ENCODE measurements at places on chromosomes 3 and 15. TPM values are rescaled to one million over a fixed set of nuclear protein-coding genes. Genes with fewer than 3 reads are reported as not detected.

- no peaks in the 10 kb centered on the region for H3K27me3 ChIP-seq
- no peak for DNase-seq
- H3K27ac ChIP-seq, result no peak overlapping the region
- H3K4me1 ChIP-seq, result no peaks in the 10 kb centered on the region
- no peaks in the 10 kb centered on the region for H3K36me3 ChIP-seq
Observed at GRCh38 chr15:74274470-74275038, 38.4 kb downstream of the CCDC33 start.

The VGLL3 gene
- total RNA-seq, result 7.3 TPM

- no peak overlapping the region for H3K27ac ChIP-seq
- no peaks in the 10 kb centered on the region for H3K36me3 ChIP-seq
- H3K4me3 ChIP-seq, result no peak overlapping the region
- H3K27me3 ChIP-seq, result no peaks in the 10 kb centered on the region
- no peak for DNase-seq
- H3K4me1 ChIP-seq, result no peaks in the 10 kb centered on the region
Observed at GRCh38 chr15:55230051-55230670, 33.4 kb upstream of the RSL24D1 start.

The ARPP21 gene
- total RNA-seq, result not detected

The CYP1A1 gene
- 1.4 TPM for total RNA-seq

The ATP10A gene
- 0.97 TPM for total RNA-seq

The SMAD6 gene
- total RNA-seq, result 11.9 TPM

DNA sequence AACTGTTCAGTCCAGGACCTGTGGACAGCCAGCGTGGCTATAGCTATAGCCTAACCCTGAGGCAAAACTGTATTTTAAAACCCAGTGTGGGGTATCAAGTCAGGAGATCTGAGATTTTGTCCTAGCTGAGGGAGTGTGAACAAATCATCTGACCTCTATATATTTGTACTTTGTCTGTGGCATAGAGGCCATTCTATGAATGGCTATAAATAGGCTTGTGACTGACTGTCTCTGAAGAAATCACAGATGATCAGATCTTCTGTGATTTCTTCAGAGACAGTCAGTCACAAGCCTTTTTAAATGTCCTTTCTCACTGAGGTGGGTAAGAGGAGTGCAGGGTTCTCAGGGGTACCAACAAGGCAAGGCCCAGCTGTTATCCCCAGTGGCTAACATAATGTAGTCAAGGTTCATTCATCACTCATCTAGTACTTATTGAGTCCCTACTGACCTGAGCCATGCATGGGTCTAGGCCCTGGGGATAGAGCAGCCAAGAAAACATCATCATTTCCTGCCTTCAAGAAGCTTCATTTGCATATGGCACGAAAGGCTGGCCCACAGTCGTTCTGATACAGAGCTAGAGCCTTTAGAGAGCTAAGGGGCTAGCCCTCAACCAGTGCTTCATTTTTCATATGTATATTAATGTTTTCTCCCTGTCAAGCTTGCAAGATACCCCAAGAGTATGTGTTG lies 53.3 kb downstream of the TIPARP start:
- no peaks in the 10 kb centered on the region for H3K4me1 ChIP-seq
- no peaks in the 10 kb centered on the region for H3K36me3 ChIP-seq
- peak; percentile 16 for DNase-seq
- no peaks in the 10 kb centered on the region for H3K27me3 ChIP-seq

The WDR76 gene
- 17.8 TPM for total RNA-seq

GRCh38 chr3:45751537-45752242 lies 44.6 kb downstream of the SLC6A20 start:
- H3K36me3 ChIP-seq, result no peaks in the 10 kb centered on the region
- H3K27ac ChIP-seq, result no peak overlapping the region
- no peaks in the 10 kb centered on the region for H3K27me3 ChIP-seq
- no peak for DNase-seq
- no peak overlapping the region for H3K4me3 ChIP-seq
- H3K4me1 ChIP-seq, result no peaks in the 10 kb centered on the region
